Neural cell (in vitro differentiated cells): ENCODE measurements at places on chromosomes 2 and 18. TPM values are rescaled to one million over a fixed set of nuclear protein-coding genes. Genes with fewer than 3 reads are reported as not detected.

The PLCL1 gene
- polyA plus RNA-seq: 6.6 and 6.8 TPM in 2 replicates

The CCDC178 gene
- polyA plus RNA-seq: 0.14 TPM in 1 of 2 replicates, not detected in the other

The MEP1B gene
- not detected in 2 replicates for polyA plus RNA-seq

The POTEI gene
- polyA plus RNA-seq: 0.25 and 0.48 TPM in 2 replicates

The CEBPZ gene
- 33.8 and 39.1 TPM in 2 replicates for polyA plus RNA-seq

The MGAT4A gene
- polyA plus RNA-seq: 29.9 and 54.8 TPM in 2 replicates

The MARCO gene
- not detected in 2 replicates for polyA plus RNA-seq

The AGXT gene
- polyA plus RNA-seq: not detected in 2 replicates

The SP5 gene
- polyA plus RNA-seq: 0.15 TPM in 1 of 2 replicates, not detected in the other

The FAP gene
- polyA plus RNA-seq: 0.16 TPM in 1 of 2 replicates, not detected in the other

The MSTN gene
- polyA plus RNA-seq: 1.2 and 1.3 TPM in 2 replicates

The KCNIP3 gene
- not detected in 2 replicates for polyA plus RNA-seq

The C2orf66 gene
- polyA plus RNA-seq: 1.4 and 2.4 TPM in 2 replicates

The FBXO36 gene
- polyA plus RNA-seq: 5.4 and 6.3 TPM in 2 replicates

The AOX1 gene
- polyA plus RNA-seq: not detected in 2 replicates

The CABLES1 gene
- 1.4 and 1.8 TPM in 2 replicates for polyA plus RNA-seq

The EVX2 gene
- polyA plus RNA-seq: not detected in 2 replicates

The MPP4 gene
- 0.38 TPM in 1 of 2 replicates, not detected in the other for polyA plus RNA-seq

The ACKR3 gene
- polyA plus RNA-seq: 0.74 and 1.7 TPM in 2 replicates

The FSHR gene
- polyA plus RNA-seq: 0.36 TPM in 1 of 2 replicates, not detected in the other

The SAG gene
- 1.1 TPM in 1 of 2 replicates, not detected in the other for polyA plus RNA-seq

The CNRIP1 gene
- polyA plus RNA-seq: 26.7 and 28.2 TPM in 2 replicates

The COL6A3 gene
- 0.05 and 0.06 TPM in 2 replicates for polyA plus RNA-seq

The REG3G gene
- not detected in 2 replicates for polyA plus RNA-seq

The TANC1 gene
- polyA plus RNA-seq: 0.37 and 0.44 TPM in 2 replicates

The CD302 gene
- not detected in 2 replicates for polyA plus RNA-seq

The C2orf78 gene
- not detected in 2 replicates for polyA plus RNA-seq

The UNC50 gene
- polyA plus RNA-seq: 111 and 123 TPM in 2 replicates

The C2orf76 gene
- polyA plus RNA-seq: 33.8 and 37.7 TPM in 2 replicates

The ERBB4 gene
- polyA plus RNA-seq: 0.69 and 0.88 TPM in 2 replicates

The EMILIN1 gene
- 1.3 and 2.2 TPM in 2 replicates for polyA plus RNA-seq

The VWC2L gene
- polyA plus RNA-seq: 0.31 and 1.3 TPM in 2 replicates

The CNOT11 gene
- polyA plus RNA-seq: 34.9 and 35.2 TPM in 2 replicates

The POTEJ gene
- 0.16 TPM in 1 of 2 replicates, not detected in the other for polyA plus RNA-seq

The TNFRSF11A gene
- polyA plus RNA-seq: not detected in 2 replicates

The ATP6V1B1 gene
- polyA plus RNA-seq: 0.12 and 0.42 TPM in 2 replicates

The PDE11A gene
- 0.14 and 0.89 TPM in 2 replicates for polyA plus RNA-seq

The ASNSD1 gene
- 61.7 and 94.3 TPM in 2 replicates for polyA plus RNA-seq

The SDC1 gene
- 14.9 and 16.6 TPM in 2 replicates for polyA plus RNA-seq

The ST6GAL2 gene
- polyA plus RNA-seq: 21.8 and 22.1 TPM in 2 replicates

The CHAC2 gene
- 6.3 and 7.7 TPM in 2 replicates for polyA plus RNA-seq

The HJURP gene
- polyA plus RNA-seq: 1.3 and 3.3 TPM in 2 replicates

The DCDC2C gene
- not detected in 2 replicates for polyA plus RNA-seq

The SH3BP4 gene
- 3.1 and 3.3 TPM in 2 replicates for polyA plus RNA-seq

The RAX gene
- not detected in 2 replicates for polyA plus RNA-seq

The CFAP210 gene
- polyA plus RNA-seq: 0.20 and 1.7 TPM in 2 replicates

The KCNF1 gene
- 11.4 and 12.9 TPM in 2 replicates for polyA plus RNA-seq

The IL1R1 gene
- polyA plus RNA-seq: 0.40 TPM in 1 of 2 replicates, not detected in the other

The ABCB11 gene
- polyA plus RNA-seq: not detected in 2 replicates

The PAX8 gene
- polyA plus RNA-seq: not detected in 2 replicates

The DNER gene
- polyA plus RNA-seq: 307 and 310 TPM in 2 replicates

The CRYBA2 gene
- polyA plus RNA-seq: not detected in 2 replicates

The CROCC2 gene
- polyA plus RNA-seq: 0.09 TPM in 1 of 2 replicates, not detected in the other

The RAB6C gene
- 0.18 and 0.52 TPM in 2 replicates for polyA plus RNA-seq

The OR6B2 gene
- not detected in 2 replicates for polyA plus RNA-seq

The CDH20 gene
- 0.78 and 1.7 TPM in 2 replicates for polyA plus RNA-seq
